ENCODE measurements at places on chromosomes 13 and 19. TPM values are rescaled to one million over a fixed set of nuclear protein-coding genes. Genes with fewer than 3 reads are reported as not detected.

The DCT gene
- 0.41 TPM for total RNA-seq

The ZNF554 gene
- 9.1 TPM for total RNA-seq

The FFAR1 gene
- 0.23 TPM for total RNA-seq

The ELAVL3 gene
- 0.18 TPM for total RNA-seq

The CDK8 gene
- total RNA-seq: 13.1 TPM

The GAPDHS gene
- total RNA-seq: not detected

The RXFP2 gene
- 0.41 TPM for total RNA-seq

The RFPL4AL1 gene
- 0.41 TPM for total RNA-seq

The WDR87 gene
- not detected for total RNA-seq

The KLHL1 gene
- 0.88 TPM for total RNA-seq
